IgD-negative memory B cell (primary cell): ENCODE measurements at places on chromosomes 5 and 9. TPM values are rescaled to one million over a fixed set of nuclear protein-coding genes. Genes with fewer than 3 reads are reported as not detected.

CAMK2A gene
- polyA plus RNA-seq = not detected

FCN2 gene
- polyA plus RNA-seq = not detected

ECM2 gene
- not detected for polyA plus RNA-seq

TRIM41 gene
- polyA plus RNA-seq = 1.3 TPM

XRCC4 gene
- 8.4 TPM for polyA plus RNA-seq

SLC6A3 gene
- polyA plus RNA-seq = not detected

C5orf24 gene
- 9.4 TPM for polyA plus RNA-seq

FOXD1 gene
- polyA plus RNA-seq = not detected

PCDHGA4 gene
- polyA plus RNA-seq = not detected

RAPGEF6 gene
- polyA plus RNA-seq = 16.6 TPM

PCDHA5 gene
- not detected for polyA plus RNA-seq

PCDHA1 gene
- polyA plus RNA-seq = not detected

PDE8B gene
- polyA plus RNA-seq = not detected

PTPRD gene
- not detected for polyA plus RNA-seq

ADRA1B gene
- polyA plus RNA-seq = not detected

OTULINL gene
- polyA plus RNA-seq = 1.2 TPM

TPPP gene
- polyA plus RNA-seq = not detected

CDK5RAP2 gene
- polyA plus RNA-seq = 38.9 TPM

GBGT1 gene
- polyA plus RNA-seq = 1.7 TPM

PHAX gene
- polyA plus RNA-seq = 97.1 TPM

MZB1 gene
- 193 TPM for polyA plus RNA-seq

TNC gene
- not detected for polyA plus RNA-seq

ENG gene
- 1.8 TPM for polyA plus RNA-seq

EQTN gene
- polyA plus RNA-seq = 0.35 TPM

SH3RF2 gene
- not detected for polyA plus RNA-seq

STX17 gene
- 18.1 TPM for polyA plus RNA-seq

PCDHA11 gene
- polyA plus RNA-seq = not detected

PHF2 gene
- polyA plus RNA-seq = 1.6 TPM

CCDC192 gene
- not detected for polyA plus RNA-seq

ST8SIA4 gene
- 24.2 TPM for polyA plus RNA-seq

TAF1L gene
- polyA plus RNA-seq = not detected

BNC2 gene
- polyA plus RNA-seq = not detected

PAEP gene
- not detected for polyA plus RNA-seq

ANKRD34B gene
- polyA plus RNA-seq = not detected

CEL gene
- not detected for polyA plus RNA-seq

ROR2 gene
- polyA plus RNA-seq = not detected
